ENCODE measurements at places on chromosomes 7 and 10.

DNA sequence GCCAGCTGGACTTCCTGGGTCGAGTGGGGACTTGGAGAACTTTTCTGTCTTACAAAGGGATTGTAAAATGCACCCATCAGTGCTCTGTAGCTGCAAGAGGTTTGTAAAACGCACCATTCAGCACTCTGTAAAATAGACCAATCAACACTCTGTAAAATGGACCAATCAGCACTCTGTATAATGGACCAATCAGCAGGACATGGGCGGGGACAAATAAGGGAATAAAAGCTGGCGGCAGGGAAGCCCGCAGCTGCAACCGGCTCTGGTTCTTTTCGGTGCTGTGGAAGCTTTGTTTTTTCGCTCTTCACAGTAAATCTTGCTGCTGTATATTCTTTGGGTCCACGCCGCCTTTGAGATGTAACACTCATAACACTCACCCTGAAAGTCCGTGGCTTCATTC is 151.9 kb downstream of the GALNT17 start:
- DNase-seq, result no peak

GRCh38 chr7:10429031-10429430 is 544.6 kb upstream of the PHF14 start:
- no peak for DNase-seq

DNA sequence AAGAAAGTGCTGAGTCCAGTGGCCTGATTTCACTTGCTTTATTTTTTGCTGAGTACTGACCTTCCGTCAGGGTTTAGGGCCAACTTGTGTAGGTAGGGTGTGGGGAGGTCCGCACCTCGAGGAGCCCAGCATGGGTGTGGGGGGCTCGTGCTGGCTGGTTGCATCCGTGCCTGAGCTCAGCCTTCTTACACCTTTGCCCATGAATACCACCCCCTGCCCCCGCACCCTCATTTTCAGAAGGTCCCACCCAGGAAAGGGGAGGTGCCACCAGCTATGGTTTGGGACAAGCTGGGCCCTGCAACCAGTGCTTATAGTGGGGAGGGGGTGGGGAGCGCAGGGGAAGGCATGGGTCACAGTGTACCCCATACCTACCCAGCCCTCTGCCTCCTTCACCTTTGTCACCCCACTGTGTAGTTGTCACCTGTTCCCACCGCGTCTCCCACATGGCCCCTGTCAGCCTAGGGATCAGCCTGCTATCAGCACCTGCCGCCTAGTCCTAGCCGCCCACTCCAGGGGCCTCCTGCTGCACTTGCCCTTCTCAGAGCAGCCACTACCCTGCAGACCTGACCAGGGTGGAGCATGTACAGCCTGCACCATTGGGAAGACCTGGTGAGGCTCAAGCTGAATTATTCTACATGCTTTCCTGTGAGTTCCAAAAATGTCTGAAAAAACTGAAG is 146.2 kb upstream of the RET start:
- DNase-seq, result no peak

DNA sequence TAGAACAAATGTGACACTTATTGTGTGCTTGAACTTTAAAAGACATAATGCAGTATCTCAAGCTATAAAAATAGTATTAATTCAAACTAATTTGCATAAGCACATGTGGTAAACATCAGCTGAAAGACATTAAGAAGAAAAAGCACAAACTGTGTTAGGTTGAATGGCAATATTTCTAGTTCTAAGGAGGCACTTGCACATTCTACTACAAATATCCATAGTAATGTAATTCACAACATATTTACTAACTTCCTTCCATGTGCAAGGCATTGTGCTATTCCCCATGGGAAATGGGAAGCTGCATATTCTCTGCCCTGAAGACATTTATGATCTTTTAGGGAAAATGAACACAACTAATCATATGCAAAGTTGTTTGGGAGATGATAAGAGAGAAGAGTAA is 80.2 kb upstream of the SLC13A1 start:
- DNase-seq, result no peak

DNA sequence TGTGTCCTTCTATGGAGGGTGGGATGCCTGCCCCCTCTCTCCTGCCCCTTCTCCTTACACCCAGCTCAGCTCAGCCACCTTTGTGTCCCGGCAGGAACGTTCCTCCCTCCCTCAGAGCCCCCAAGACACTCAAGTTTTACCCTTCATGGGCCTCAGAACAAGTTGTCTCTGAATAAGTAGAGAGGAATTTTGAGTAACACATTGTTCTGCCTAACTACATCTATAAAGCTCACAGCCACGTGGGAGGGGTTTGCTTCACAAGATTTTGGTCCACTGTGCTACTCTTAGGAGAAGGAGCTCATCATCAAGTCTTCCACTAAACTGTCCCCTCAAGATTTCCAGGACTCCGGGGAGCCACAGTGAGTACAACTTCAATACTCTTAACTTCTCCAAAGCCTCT is 51.6 kb upstream of the ZNF32 start:
- no peak for DNase-seq

DNA sequence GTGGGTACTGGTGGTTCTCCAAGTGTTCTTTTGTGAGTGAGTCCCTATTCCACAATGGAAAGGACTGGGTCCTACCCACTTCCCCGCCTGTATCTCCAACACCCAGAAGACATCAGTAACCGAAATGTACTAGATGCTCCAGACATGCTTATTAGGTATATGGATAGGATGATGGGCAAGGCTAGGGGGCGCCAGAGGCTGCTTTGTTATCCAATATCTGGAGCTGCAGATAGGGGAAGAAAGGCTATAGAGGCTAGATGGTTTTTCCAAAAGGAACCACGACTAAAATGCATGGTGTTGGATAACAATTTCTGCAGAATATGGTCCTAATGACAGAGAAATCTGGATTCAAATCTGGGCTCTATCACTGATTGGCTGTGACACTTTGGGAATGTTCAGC is 56.2 kb upstream of the TM9SF3 start:
- peak; percentile 81 for DNase-seq

- peak; percentile 25 for DNase-seq
These were observed 12.6 kb upstream of the UBE2D1 start for GRCh38 chr10:58322072-58322834.

GRCh38 chr7:108492742-108493141 is 33.2 kb downstream of the PNPLA8 start:
- no peak for DNase-seq

Measured in CD4-positive, alpha-beta T cell treated with Interferon alpha-2 for 1 hour (primary cell).